Activated naive CD4-positive, alpha-beta T cell treated with Interleukin-2 at 50 U/mL for 16 hours (primary cell): ENCODE measurements at places on chromosomes 5 and 9.

DNA sequence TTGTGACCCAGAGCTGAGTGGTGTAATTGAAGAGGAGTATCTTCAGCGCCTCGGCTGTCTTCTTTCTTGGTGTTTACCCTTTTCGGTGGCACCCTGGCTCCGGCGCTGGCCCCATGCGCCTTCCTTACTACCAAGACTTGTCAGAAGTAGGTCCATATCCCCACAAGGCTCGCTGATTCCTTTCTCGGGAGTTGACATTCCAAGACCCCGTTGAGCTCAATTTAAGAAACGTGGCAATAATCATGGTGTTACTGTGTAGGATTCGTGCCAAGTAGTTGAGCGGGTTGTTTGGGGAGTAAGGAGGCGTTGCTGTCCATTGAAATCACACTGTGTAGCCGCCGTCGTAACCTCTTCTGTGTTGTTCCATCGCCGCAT lies 795 bp downstream of the NDUFAF2 start:
- DNase-seq = no peak

- DNase-seq = no peak
Observed at GRCh38 chr9:113638897-113639296, 175.4 kb downstream of the RGS3 start.

GRCh38 chr5:64838376-64838775 lies 69.6 kb downstream of the CWC27 start:
- DNase-seq = no peak

DNA sequence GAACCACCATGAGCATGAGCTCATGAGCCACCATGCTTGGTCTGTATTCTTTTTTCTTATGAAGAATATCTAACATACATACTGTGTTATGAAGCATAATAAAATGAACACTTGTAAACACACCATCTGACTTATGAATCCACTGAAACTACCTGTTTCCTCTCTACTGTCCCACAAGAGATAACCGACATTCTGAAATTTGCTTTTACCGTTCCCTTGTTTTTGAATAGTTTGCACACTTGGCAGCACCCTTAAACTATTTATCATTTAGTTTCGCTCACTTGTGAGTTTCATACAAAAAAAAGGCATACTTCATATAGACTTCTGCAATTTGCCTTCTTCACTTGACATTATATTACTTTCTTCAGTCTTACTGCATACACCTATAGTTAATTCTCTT lies 8.9 kb downstream of the LARS1 start:
- DNase-seq = no peak

DNA sequence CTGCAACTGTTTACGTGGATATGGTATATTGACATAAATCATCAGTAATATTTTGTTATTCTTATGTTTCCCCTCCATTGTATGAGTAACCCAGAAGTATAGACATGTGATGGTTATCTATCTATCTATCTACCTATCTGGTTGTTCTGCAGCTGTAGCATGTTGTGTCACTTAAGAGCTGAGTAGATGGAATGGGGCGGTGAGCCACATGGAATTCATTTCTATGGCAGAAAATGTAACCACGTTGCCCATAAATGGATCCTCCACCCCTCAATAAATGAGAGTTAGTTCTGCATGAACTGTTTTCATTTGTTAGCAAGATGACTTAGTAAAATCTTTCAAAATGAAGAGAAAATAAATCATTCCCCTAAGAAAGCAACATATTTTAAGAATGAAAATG lies 553.2 kb downstream of the MAT2B start:
- no peak for DNase-seq

DNA sequence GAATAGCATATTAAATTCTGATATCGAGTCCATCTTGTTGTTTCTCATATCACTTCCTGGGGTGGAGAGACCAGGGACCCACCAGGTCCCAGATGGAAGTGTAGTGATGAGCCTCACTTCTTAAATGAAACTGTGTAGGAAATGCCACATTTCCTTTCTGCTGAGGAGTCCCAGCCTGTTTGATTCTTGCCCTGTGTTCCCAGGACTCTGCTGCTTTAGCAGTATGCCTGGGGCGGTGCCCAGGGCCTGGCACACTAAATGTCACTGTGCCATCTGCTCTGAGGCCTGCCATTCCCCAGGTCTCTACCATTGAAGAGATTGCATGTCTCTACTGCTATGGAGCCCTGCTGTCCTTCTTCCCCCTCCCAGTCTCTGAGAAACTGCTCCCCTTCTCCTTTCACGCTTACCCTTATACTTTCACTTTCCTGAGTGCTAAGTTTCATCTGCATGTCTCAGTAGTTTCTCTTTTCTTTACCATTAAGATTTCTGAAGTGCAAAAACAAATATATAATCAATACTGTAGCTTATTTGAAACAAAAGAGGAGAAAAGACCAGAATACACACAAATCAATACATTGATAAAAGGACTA lies 260.4 kb downstream of the GABRB2 start:
- DNase-seq = no peak

GRCh38 chr5:55062039-55062779 lies 38.2 kb downstream of the GZMK start:
- DNase-seq = peak; percentile 50
